Mesothelial cell of epicardium (in vitro differentiated cells): ENCODE measurements at places on chromosomes 5 and 9.
A peak's percentile ranks its signal among the peaks of the same experiment; 100 is the strongest.

GRCh38 chr9:111825468-111826145, 30.9 kb upstream of the SHOC1 start:
- H3K27ac ChIP-seq: no peak overlapping the region
- H3K36me3 ChIP-seq: no peaks in the 10 kb centered on the region
- no peaks in the 10 kb centered on the region for H3K4me1 ChIP-seq
- peaks cover 2% of the 10 kb centered on the region for H3K27me3 ChIP-seq
- DNase-seq: no peak

GRCh38 chr9:7033076-7034045, 275.6 kb downstream of the KDM4C start:
- H3K27ac ChIP-seq: no peak overlapping the region
- H3K4me3 ChIP-seq: no peak overlapping the region
- peaks cover 8% of the 10 kb centered on the region for H3K4me1 ChIP-seq

GRCh38 chr9:123960366-123960765, 30.4 kb upstream of the DENND1A start:
- H3K27ac ChIP-seq: no peak overlapping the region
- no peaks in the 10 kb centered on the region for H3K4me1 ChIP-seq
- DNase-seq: no peak
- no peaks in the 10 kb centered on the region for H3K36me3 ChIP-seq
- H3K27me3 ChIP-seq: peaks cover 61% of the 10 kb centered on the region
- H3K4me3 ChIP-seq: no peak overlapping the region

DNA sequence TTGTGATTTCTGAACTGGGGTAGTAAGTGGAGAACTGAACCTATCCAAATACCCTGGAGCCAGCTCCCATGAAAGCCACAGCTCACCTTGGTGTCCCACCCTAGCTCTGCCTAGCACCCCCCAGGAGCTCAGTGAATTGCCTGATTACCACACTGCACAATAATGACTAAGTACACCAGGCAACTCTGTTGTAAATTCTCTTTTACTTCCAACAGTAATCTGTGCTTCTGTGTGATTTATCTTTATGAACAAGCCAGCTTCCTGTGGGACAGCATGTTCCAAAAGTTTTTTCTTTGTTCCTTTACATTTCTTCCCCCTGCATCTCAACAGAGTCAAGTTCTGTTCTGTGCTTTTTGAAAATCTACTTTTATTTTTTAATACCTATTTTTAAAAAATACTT, 22.1 kb upstream of the GRPEL2 start:
- no peak for DNase-seq
- H3K4me1 ChIP-seq: peaks cover 45% of the 10 kb centered on the region
- H3K36me3 ChIP-seq: no peaks in the 10 kb centered on the region
- peak overlapping the region; percentile 77 for H3K27ac ChIP-seq

GRCh38 chr5:169627551-169627950, 9.5 kb upstream of the DOCK2 start:
- no peaks in the 10 kb centered on the region for H3K36me3 ChIP-seq
- no peaks in the 10 kb centered on the region for H3K4me1 ChIP-seq
- peaks cover 33% of the 10 kb centered on the region for H3K27me3 ChIP-seq

- H3K4me3 ChIP-seq: no peak overlapping the region
- no peaks in the 10 kb centered on the region for H3K27me3 ChIP-seq
- H3K27ac ChIP-seq: peak overlapping the region; percentile 43
- peaks cover 64% of the 10 kb centered on the region for H3K4me1 ChIP-seq
- DNase-seq: no peak
- H3K36me3 ChIP-seq: no peaks in the 10 kb centered on the region
Measured at GRCh38 chr5:170782438-170782837, 1.1 kb upstream of the GABRP start.

GRCh38 chr9:135277219-135278201, 190.0 kb downstream of the OLFM1 start:
- H3K27me3 ChIP-seq: peaks cover 36% of the 10 kb centered on the region
- H3K27ac ChIP-seq: no peak overlapping the region
- no peaks in the 10 kb centered on the region for H3K36me3 ChIP-seq
- no peaks in the 10 kb centered on the region for H3K4me1 ChIP-seq
- no peak overlapping the region for H3K4me3 ChIP-seq
